M059J (cell line): ENCODE measurements at places on chromosomes 1 and 21. TPM values are rescaled to one million over a fixed set of nuclear protein-coding genes. Genes with fewer than 3 reads are reported as not detected.

GRCh38 chr21:20729376-20729775 lies 268.8 kb upstream of the NCAM2 start:
- DNase-seq = no peak

DNA sequence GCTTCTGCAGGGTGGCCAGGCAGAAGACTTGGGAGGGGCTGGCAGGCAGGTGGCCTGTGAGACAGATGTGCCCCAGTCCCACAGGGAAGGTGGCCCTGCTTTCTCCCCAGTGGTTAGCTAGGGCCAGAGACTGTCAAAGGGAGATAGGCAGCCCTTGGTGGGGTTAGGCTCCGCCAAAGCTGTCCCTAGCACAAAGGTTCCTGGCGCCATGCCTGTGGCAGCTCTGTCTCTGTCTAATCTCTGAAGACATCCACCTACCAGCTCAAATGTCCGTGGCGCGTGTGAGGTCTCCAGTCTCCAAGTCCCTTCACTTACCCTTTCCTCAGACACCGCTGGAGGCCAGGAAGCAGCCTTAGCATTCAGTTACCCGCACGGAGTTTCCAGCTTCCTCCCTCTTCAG lies 17.7 kb downstream of the TCP10L start:
- no peak for DNase-seq

- peak; percentile 81 for DNase-seq
Observed at GRCh38 chr1:51973587-51974474, 16.7 kb downstream of the RAB3B start.

DNA sequence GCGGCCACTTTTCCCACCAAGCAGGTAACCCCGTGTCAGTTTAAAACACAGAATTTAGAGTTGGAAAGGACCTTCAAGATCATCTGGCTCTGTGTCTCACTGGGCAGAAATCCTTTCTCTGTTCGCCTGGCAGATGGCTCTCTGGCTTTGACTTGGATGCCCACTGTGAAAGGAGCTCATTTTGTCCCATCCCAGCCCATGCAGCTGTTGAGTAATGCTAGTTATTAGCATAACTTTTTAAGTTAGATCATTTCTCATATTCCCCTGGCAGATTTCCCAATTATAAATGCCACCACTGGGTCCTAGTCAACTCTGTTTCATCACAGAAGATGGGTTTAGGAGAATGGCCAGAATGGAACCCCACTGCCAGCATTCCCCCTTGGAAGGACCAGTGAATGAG lies 55.9 kb downstream of the SLC35F3 start:
- no peak for DNase-seq

DNA sequence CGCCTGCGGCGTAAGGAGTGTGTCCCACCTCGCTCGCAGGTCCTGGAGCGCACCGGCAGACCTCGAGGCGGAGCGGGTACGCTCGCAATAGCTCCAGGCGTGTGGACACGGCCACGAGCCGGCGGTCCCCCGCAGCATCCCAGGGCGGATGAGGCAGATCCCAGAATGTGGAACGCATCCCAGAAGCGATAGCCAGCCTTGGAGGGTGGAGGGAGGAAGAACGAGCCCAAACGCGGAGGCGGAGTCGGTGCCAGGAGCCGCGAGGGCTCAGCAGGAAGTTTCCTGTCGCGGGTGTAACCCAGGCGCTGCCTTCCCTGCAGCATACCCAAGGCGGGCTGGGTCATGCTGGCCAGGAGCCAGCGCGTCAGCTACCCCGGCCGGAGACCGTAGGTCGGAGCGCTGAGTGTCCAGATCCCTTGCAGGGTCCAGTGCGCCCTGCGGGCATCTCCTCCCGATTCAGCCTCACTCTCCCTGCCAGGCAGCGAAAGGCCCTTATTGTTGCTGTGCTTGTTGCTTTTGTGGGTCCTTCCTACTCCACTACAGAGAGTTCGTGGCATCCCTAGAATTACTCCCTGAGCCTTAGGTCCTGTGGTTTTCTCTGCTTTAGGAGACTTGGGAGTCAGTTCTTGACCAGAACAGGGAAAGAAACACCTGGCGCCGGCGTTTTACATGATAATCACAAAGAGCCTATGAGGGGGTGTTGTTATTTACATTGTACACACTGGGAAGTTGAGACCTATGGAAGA lies 27.7 kb downstream of the STYXL2 start:
- peak; percentile 82 for DNase-seq

- no peak for DNase-seq
Observed at GRCh38 chr1:39564941-39565340, 11.6 kb downstream of the PABPC4 start.

DNA sequence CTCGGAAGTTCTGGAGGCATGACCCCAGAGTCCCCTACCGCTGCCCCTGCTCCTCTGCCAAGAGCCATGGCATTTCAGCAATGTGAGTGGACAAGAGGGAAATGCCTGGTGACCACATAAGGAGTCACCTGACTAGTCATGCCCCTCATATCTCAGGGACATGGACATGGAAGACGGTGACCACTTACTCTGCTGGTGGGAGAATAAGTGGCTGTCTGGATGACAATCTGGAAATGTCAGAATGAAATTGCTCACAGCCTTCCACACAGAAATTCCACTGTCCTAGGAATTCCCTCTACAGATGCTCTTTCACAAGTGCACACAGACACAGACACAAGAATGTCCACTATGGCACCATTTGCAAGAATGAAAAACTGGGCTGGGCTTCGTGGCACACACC lies 24.3 kb upstream of the PLEKHG5 start:
- peak; percentile 82 for DNase-seq

Gene S100A5
- total RNA-seq = not detected in 2 replicates

DNA sequence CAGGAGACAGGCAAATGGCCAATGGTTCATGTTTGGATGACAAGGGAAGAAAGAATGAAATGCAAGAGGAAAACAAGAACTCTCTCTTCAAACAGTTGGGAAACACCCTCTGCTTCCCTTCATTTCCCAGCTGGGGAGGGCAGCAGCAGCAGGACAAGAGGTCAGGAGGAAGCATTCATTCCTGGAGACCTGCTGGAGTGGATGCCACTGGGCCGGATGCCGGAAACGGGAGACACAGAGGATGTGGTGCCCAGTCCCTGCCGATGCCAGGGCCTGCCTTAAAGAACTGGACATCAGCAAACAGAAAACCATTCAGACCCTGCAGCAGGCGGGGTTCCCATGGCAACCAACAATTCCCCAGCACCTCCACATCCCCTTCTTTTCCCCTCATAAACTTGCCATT lies 102.3 kb upstream of the ZNF648 start:
- no peak for DNase-seq

DNA sequence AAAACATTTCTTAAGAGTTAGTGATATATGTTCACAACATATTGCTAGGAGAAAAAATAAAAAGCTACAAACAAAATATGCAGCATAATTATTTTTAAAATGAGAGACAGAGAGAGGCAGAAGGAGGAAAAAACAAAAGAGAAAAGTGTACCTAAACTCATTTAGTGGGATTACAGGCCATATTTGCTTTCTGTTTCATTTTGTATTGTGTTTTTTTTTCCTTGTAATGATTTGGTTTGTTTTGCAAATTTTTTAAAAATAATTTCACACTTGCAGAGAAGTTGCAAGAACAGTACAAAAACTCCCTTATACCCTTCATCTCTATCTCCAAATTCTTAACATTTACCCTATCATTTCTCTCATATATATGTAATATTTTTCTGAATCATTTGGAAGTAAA lies 65.0 kb downstream of the LBR start:
- DNase-seq = no peak

DNA sequence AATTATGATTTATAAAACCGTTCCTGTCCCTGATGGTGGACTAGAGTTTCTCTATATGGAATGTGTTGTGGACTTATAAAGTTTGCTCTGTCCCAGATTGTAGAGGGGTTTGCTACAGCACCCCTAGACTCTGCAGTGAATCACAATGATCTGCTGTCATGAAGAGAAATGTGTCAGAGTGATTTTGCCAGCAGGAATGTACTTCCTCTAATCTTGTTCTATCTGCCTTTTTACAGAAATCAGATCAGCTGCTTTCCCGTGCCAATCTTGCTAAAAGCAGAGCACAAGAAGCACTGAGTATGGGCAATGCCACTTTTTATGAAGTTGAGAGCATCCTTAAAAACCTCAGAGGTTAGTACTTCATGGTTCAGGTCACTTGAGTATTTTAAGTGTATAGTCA lies 52.0 kb downstream of the LAMC2 start:
- DNase-seq = peak; percentile 95

Gene KRTAP19-3
- not detected in 2 replicates for total RNA-seq

Gene CRNN
- total RNA-seq = not detected in 2 replicates

- no peak for DNase-seq
Observed at GRCh38 chr1:10662824-10663677, 133.4 kb downstream of the CASZ1 start.

DNA sequence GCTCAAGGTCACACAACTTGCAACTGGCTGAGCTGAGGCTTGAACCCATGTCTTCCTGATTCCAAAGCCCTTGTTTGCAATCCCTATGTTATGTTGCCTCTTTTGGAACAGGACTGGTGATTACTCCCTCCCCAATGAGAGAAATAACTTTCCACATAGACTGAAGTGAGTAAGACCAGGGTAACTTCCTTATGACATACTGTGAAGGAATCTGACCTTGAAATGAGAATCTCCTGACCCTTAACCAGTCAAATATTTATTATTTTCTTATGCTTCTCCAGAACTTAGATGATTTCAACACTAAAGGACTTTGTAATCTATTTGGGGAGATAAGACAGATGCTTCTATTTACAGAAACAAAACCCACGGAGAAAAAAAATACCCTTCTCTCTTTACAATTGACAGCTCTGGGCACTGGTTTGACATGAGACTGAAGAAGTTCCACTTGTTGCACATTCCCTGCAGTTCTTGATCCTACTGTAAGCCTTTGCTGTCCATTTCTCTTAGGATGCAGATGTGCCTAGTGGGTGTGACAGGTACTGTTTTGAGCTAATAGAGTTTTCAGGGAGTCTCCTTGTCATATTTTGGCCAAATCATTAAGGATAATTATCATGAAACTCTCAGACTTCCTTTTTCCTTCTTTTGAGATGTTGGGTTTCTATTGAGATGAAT lies 3.9 kb upstream of the RPTN start:
- DNase-seq = peak; percentile 90

- peak; percentile 63 for DNase-seq
Observed at GRCh38 chr1:1291548-1292441, 11.6 kb downstream of the SCNN1D start.

DNA sequence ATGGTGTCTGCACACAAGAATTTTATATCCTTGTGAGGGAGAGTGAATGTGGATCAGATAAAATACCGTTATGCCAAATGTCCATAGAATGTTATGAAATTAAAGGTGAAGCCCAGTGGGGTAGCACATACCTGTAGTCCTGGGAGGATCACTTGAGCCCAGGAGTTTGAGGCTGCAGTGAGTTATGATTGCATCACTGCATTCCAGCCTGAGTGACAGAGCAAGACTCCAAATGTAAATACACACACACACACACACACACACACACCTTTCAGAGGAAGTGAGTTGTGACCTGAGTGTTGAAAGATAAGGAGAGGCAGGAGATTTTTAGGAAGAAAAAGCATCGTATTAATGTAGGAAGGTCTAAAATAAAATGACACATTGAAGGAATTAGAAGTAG lies 28.1 kb upstream of the ZYG11A start:
- DNase-seq = peak; percentile 48

DNA sequence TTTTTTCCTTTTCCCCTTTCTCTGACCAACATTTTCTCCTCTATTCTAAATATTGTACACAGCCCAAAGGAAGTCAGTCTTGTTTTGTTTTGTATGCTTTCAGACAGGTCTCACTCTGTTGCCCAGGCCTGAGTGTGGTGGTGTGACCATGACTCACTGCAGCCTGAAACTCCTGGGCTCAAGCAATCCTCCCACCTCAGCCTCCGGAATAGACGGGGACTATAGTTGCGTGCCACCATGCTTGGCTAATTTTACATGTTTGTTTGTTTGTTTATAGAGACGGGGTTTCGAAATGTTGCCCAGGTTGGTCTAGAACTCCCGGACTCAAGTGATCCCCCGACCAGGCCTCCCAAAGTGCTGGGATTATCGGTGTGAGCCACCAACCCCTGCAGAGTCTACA lies 72.8 kb downstream of the NRIP1 start:
- DNase-seq = peak; percentile 60

DNA sequence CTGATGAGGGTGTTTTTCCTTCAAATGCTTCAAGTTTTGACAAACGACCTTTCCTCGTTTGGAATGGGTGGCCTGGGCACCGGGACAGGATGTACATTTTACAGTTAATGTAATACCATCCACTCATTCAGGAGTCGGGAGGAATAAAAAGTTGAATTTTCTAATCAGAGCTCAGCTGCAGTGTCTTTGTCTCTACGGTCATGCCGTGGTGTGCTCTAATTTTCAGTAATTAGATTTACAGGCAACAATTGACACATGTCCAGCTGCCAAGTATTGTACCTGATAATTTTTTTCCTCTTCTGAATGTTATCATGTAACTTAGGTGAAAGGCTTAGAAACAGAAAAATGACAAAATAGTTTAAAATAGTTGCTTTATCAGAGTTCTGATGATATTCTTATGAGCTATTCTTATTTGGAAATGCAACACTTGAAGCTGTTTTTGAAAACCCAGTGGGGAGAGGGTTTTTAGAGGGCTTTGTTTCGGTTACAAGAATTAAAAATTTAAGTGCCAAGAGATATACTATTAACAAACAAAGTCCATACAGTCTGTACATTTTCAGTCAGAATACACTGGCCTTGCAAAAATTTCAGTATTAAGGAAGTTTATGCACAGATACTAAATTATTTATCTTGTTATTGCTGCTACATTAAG lies 1.0 kb downstream of the CDKN2C start:
- peak; percentile 39 for DNase-seq

- DNase-seq = peak; percentile 44
Observed at GRCh38 chr1:94063379-94063778, 57.6 kb downstream of the ABCA4 start.

- no peak for DNase-seq
Observed at GRCh38 chr1:199704231-199704630, 323.3 kb upstream of the NR5A2 start.

Gene LRRC39
- total RNA-seq = 0.07 and 0.20 TPM in 2 replicates

Gene TCP10L
- 0.30 TPM in 1 of 2 replicates, not detected in the other for total RNA-seq

DNA sequence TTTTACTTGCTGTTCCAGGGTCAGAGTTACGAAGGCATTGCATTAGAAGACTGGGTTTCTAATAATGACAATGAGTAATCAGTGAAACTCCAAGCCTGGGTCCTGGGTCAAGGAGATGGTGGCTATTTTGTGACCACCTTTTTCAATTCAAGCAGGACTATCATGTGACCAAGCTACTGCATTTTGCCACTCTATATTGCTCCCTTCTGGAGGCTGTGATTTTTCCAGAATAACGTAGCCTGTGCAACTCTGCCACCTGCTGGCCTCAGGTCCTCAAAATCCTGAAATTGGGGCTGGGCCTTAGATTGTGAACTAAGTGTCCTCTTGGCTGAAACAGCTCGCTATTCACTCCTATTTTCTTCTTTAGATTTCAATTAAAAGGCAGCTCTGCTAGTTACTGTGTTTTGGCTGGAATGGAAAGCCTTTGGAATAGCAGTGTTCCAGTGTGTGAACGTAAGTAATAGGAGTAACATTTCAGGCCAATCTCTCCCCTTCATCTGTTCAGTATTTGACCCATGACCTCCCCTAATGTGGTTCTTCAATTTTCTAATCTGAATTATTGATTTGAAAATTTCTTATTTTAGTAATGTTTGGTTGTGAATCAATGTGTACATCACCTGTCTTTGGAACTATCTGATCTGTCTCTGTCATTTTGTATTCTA lies 52.9 kb upstream of the CD46 start:
- DNase-seq = peak; percentile 74

Gene DEPDC1
- 58.4 and 62.6 TPM in 2 replicates for total RNA-seq

Gene MX1
- 1,013 and 1,365 TPM in 2 replicates for total RNA-seq

- no peak for DNase-seq
Observed at GRCh38 chr1:20109223-20109856, 10.0 kb downstream of the PLA2G2D start.

Gene HSPA6
- 0.15 and 0.44 TPM in 2 replicates for total RNA-seq
